NCI-H345 (cell line): ENCODE measurements at places on chromosomes 5 and 9.

DNA sequence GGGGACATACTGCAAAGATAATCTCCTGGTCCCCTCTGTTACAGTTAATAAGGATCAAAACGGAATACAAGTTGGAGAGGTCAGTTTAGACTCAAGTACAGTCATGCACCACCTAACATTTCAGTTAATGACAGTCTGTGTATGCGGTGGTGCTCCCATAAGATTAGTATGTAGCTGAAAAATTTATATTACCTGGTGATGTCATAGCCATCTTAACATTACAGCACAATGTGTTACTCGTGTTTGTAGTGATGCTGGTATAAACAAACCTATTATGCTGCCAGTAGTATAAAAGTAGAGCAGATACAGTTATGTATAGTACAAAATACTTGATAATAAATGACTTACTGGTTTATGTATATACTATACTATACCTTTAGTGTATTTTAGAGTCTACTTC is 207.9 kb downstream of the GDNF start:
- no peak for DNase-seq

DNA sequence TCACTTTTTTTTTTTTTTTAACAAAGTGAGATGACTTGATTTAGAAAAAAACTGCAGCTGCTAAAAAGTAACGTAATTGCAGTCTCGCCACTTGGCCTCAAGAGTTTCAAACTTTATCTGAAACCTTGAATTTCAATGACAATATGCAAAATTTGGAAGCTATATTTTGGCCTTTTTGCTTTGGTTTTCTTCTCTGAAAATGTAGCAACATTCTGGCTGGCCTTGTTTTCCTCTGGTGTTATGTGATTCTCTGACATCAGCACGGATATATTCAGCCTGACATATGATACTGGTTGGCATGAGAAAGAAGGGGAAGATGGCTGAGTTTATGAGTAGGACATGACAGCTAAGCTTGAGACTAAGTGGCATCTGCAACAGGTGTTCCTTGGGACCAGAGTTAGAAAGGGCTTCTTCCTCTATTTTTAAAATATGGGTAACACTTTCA is 136.5 kb downstream of the MEF2C start:
- no peak for DNase-seq

GRCh38 chr5:43315263-43315662 is 2.1 kb upstream of the HMGCS1 start:
- no peak for DNase-seq

DNA sequence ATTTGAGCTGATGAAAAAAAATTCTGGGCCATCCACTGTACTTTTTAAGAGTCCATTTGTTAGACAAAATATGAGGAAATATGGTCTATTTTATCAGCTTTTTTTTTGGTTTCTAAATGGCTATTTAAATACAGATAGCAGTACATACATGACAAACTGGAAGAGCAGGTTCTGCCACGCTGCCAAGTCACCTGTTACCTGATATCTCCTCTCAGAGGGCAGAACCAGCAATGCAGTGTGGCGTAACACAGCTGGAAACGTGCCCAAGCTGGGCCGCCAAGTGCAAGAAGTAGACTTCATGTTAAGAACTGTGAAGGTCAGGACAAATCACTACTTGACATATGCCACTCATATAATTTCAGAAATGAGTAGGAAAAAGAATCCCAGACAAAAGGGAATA is 8.1 kb downstream of the MCIDAS start:
- DNase-seq: peak; percentile 90

- no peak for DNase-seq
Observed at GRCh38 chr5:89034588-89034987, 151.6 kb upstream of the MEF2C start.

DNA sequence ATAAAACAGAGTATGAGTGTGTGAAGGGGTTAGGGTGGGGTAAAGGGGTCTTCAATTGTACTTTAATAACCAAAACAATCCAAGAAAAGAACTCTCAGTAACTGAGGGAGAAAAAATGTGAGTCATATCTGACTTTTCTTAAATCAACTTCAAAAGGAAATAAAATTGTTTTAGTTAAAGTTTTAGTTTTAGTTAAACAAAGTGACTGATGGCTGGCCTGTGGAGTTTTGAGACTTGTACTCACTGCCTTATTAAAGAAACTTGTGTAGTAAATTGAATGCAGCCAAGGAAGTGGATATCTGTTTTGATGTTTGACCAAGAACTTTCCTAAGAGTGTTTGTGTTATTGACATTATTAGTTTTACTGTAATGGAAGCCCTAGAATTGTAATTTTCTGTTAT is 2032.6 kb downstream of the MAT2B start:
- no peak for DNase-seq

DNA sequence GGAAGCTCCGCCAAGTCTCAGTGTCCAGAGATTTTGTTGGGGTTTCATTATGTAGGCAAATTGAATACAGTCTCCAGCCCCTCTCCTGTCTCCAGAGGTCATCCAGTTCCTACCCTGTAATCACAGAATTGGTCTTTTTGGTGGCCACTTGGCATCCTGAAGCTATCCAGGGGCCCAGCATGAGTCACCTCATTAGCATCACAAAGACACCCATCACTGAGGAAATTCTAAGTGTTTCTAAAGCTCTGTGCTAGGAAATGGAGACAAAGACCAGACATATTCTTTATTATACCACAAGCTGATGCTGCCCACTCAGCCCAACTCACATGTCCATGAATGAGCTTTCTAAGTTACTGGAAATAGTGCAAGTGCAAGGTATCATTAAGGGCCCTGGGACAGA is 229.9 kb downstream of the DOCK8 start:
- DNase-seq: no peak

DNA sequence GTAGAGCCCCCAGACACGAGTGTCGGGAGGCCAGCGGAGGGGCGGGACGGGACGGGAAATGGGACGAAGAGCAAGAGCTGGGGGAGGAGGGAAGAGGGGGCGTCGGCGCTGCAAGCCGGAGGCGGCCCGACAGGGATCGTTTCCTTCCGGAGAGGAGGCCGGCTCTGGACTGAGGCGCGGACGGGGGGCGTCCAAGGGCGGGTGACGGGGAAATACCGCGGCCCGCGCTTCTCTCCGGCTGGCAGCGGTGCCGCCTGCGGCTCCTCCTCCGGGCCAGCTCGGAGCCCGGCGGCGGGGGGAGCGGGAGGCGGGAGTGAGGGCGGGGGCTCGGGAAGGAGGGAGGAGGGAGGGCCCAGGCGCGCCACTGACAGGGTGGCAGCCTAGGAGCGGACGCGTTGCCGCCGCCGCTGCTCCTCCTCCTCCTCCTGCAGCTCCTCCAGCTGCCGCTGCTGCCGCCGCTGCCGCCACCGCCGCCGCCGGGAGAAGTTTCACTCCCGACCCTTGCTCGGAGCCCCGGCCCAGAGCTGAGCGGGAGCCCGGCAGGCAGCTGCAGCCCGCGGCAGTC is at the start of gene CHSY3:
Gene CHSY3 (plus strand): TSS at position 364 of the 565 bp plus-strand sequence.
- peak; percentile 16 for DNase-seq

DNA sequence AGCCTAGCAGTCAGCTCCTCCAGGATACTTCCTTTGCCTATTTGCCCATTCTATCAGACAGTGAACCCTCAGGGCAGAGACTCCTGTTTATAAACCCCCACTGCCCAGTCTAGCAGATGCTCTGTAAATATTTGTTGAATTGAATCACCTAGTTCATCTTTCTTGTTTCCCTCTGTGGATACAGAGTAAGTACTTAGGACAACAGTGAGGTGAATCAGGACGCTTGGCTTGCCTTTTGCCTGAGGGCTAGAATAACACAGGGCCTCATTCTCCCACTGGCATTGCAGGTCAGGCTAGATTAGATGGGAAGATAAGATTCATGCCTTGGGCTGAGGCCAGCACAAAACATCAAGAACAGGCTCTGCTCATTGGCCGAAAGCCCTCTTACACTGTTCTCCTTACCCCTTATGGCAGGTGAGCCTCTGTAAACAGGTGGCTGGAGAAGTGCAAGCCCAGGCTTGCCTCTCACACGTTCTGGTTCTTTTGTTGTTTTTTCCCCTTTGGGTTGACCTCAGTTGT is 22.2 kb downstream of the TNFSF8 start:
- DNase-seq: peak; percentile 96

- no peak for DNase-seq
Observed at GRCh38 chr5:95668728-95669127, 14.1 kb downstream of the SPATA9 start.

DNA sequence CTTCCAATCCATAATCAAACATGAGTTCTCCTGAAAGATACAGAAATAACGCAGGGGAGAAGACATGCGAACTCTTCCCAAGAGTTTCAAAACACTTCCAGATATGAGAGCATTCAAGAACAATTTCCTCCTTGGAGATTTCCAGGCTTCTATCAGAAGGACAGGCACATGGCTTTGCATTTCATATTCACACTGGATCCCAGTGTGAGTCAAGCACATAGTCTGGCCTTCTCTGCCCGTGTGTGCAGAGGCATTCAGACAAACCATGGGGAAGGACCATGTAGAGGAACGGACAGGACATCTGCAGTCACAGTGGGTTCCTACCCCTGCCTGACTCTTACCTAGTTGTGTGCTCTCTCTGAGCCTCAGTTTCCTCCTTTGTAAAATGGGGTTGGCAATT is 384.5 kb downstream of the NTRK2 start:
- no peak for DNase-seq

- no peak for DNase-seq
Observed at GRCh38 chr9:37944671-37945481, 40.9 kb upstream of the SLC25A51 start.

- DNase-seq: no peak
Observed at GRCh38 chr9:16925426-16925825, 55.0 kb upstream of the BNC2 start.

GRCh38 chr9:99433095-99433494 is 211.0 kb downstream of the SEC61B start:
- no peak for DNase-seq
